ENCODE measurements at places on chromosomes 7 and 10.

DNA sequence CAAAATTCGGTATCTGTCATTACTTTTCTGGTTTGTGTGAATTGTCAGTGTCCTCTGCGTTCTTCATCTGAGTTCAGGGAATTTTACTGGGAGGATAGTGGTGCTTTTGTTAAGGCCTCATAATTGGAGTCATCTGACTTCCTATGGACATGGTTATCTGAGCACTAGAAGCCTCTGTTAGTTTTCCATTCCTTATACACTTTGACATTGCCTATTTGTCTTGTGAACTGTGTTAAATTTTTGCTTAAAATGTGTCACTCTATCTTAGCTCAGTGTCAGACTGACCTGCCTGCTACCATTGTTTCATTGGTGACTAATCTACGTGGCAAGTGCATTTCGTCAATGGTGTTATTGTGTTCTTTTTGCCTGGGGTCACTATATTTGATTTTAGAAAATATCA, 253.3 kb downstream of the SEMA3A start:
- no peak for DNase-seq

GRCh38 chr10:51729822-51730555, 30.6 kb upstream of the CSTF2T start:
- DNase-seq, result no peak

DNA sequence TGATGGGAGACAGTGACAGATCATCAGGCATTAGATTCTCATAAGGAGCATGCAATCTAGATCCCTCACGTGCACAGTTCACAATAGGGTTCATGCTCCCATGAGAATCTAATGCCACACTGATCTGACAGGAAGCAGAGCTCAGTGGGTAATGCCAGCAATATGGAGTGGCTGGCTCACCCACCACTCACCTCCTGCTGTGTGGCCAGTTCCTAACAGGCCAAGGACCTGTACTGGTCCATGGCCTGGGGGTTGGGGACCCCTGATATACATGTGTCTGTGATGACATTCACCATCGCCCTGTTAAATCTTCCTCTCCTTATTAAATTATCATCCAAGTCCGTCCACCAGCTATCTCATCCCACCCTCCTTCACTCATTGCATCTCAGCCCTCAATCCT, 118.4 kb downstream of the TEX36 start:
- DNase-seq, result no peak

GRCh38 chr7:118872568-118872967, 648.1 kb downstream of the ANKRD7 start:
- DNase-seq, result no peak

GRCh38 chr7:101778026-101778580, 39.3 kb upstream of the CUX1 start:
- DNase-seq, result no peak

DNA sequence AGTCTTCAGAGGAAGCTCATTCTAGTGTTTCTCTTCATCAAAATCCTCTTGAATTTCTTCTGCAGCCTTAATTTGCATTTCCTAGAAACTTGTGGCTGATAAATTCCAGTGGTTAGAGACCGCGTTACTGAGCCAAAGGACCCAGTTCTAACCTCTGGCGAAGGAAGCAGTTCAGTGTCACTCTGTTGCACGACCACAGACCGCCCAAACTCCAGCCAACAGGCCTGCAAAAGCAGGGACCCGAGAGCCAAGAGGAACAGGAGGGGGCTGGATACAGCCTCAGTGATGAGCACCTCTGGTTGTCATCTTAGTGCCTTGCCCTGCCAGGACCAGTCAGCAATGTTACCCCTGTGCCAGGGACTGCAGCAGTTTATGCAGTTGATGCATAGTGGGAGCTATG, 70.0 kb downstream of the AFAP1L2 start:
- DNase-seq, result no peak

DNA sequence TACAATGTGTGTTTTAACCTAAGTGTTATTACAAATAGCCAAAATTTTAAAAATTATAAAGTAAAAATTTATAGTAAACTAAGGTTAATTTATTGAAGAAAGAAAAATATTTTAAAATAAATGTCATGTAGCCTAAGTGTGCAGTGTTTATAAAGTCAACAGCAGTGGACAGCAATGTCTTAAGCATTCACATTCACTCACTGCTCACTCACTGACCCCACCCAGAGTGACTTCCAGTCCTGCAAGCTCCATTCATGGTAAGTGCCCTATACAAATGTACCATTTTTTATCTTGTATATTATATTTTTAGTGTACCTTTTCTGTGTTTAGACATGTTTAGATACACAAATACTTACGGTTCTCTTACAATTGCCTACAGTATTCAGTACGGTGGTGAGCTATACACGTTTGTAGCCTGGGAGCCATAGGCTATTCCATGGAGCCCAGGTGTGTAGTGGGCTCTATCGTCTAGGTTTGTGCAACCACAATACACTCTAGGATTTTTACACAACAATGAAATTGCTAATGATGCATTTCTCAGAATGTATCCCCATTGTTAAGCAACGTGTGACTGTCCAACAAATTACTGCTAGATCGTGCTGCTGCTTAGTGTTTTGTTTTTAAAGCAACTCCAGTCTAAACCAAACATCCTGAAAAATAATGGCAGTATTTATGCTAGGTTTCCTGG, 108.9 kb upstream of the NAMPT start:
- DNase-seq, result no peak
